GM12878 (cell line): ENCODE measurements at places on chromosomes 6 and 20. TPM values are rescaled to one million over a fixed set of nuclear protein-coding genes. Genes with fewer than 3 reads are reported as not detected.
A peak's percentile ranks its signal among the peaks of the same experiment; 100 is the strongest.

The SEL1L2 gene
- not detected in 2 replicates for polyA plus RNA-seq

DNA sequence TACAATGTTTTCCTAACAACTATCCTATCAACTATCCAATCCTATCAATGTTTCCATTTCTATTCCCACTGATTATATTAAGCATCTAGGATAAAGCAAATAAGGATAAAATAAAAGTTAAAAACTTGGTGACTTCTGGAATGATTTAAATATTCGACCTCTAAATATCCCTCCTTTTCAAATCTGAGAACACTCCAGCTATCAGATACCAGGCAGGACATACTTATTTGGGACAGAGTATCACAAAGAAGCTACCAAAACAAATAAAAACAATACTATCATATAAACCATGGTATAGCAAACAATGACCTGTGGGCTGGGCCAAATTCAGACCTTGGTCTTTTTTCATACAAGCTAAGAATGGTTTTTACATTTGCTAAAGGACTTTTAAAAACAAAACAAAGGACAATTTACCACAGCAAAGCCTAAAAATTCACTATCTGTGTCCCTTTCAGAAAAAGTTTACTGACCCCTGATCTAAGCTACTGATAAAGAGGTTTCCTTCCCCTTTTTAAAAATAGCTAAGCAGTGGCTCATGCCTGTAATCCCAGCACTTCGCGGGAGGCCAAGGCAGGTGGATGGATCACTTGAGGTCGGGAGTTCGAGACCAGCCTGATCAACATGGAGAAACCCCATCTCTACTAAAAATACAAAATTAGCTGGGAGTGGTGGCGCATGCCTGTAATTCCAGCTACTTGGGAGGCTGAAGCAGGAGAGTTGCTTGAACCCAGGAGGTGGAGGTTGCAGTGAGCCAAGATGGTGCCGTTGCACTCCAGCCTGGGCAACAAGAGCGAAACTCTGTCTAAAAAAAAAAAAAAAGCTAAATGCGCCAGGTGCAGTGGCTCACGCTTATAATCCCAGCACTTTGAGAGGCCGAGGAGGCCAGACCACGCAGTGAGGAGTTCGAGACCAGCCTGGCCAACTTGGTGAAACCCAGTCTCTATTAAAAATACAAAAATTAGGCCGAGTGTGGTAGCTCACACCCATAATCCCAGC, 6.0 kb downstream of the NUP153 start:
- no peak for DNase-seq

- no peak for DNase-seq
Measured at GRCh38 chr20:57672164-57672563, 37.7 kb downstream of the PMEPA1 start.

DNA sequence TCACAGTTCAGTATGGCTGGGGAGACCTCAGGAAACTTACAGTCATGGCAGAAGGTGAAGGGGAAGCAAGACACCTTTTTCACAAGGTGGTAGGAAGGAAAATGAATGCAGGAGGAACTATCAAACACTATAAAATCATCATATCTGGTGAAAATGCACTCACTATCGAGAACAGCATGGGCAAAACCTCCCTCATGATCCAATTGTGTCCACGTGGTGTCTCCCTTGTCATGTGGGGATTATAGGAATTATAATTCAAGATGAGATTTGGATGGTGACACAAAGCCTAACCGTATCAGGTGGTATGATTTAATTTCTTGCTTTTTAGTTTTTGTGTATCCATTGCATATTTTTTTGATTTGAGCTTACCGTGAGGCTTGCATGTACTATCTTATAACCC, 133.2 kb upstream of the SYNCRIP start:
- DNase-seq, result no peak

DNA sequence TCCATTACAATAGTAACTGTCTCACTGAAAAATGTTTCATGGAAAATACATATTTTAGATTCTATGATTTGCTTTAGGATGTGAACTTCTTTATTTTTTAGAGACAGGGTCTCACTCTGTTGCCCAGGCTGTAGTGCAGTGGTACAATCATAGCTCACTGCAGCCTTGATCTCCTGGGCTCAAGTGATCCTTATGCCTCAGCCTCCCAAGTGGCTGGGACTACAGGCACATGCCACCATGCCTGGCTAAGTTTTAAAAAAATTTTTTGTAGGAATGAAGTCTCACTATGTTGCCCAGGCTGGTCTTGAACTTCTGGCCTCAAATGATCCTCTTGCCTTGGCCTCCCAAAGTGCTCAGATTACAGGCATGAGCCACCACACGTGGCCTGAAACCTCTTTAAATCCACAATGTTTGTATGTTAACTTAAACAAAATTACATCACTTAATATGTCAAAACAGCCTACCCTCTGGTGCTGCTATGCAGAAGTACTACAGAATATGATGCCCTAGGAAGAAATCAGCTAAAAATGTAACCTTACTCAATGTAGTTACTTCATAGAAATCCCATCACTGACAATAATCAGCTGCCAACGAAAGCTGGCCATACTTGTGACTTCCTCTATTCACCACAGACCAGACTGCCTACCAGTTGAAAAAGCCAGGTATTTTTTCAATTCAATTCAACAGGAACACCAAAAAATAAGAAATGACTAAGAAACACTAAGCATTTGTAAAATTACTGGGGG, 17.6 kb downstream of the EEF1A1 start:
- DNase-seq, result no peak

The TOP1 gene
- polyA plus RNA-seq, result 57.0 and 58.3 TPM in 2 replicates

DNA sequence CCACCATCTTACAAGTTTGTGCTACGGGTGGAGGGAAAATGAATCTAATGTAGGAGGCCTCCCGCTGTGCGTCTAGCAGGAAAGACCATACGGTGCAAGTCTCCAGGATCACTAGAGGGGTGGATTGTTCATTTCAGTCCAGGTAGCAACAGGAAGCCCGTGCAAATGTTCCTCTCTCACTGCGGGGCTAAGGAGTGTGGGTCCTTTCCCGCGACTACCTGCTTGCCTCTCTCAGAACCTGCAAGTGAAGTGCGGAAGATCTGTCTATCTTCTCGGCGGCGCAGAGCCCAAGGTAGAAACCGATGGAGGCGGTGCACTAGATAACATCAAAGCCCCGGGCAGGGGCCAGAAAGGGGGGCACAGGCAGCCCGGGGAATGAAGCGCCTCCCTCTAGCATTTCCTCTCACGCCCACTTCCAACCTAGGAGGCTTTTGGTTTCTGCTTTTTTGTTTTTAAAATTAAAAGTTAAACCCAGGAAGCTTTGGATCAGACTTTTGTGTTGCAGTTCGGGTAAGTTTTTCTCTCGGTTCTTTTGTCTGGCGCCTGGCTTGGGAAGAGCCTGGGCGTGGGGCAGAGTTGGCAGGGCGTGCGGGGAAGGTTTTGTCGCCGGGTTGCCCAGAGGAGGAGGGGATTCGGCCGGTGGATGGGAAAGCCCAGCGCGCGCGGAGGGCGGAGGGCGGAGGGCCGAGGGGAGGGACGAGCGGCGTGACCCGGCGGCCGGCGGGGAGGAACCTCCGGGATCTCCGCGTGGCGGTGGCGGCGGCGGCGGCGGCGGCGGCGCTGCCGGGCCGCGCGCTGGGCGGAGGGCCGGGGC, 3.5 kb upstream of the HIVEP1 start:
- DNase-seq, result peak; percentile 43

The RSPO4 gene
- not detected in 2 replicates for polyA plus RNA-seq

DNA sequence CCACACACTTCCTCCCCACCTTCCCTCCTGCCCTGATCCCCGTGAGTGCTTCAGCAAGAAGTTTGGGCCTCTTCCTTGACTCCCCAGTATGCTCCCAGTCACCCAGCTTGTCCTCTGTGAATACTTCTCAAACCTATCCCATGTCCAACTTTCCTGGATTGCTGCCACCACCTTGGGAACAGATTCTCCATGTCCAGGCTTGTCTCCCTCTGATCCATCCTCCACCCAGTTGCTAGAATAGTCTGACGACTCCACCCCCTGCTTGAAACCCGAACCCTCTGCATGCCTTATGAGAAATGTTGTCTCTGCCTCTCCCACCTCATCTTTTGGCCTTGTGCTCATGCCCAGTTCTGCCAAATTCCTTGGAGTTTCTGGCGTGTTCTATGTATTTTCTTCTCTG, 108.0 kb downstream of the PPP1R14C start:
- no peak for DNase-seq

- DNase-seq, result no peak
Measured at GRCh38 chr6:33927616-33928015, 123.8 kb upstream of the MLN start.

The LPIN3 gene
- 0.53 and 0.63 TPM in 2 replicates for polyA plus RNA-seq

- DNase-seq, result no peak
Measured at GRCh38 chr6:75275067-75275466, 9.5 kb downstream of the TMEM30A start.

- DNase-seq, result no peak
Measured at GRCh38 chr20:25705830-25706351, 9.2 kb upstream of the ZNF337 start.

DNA sequence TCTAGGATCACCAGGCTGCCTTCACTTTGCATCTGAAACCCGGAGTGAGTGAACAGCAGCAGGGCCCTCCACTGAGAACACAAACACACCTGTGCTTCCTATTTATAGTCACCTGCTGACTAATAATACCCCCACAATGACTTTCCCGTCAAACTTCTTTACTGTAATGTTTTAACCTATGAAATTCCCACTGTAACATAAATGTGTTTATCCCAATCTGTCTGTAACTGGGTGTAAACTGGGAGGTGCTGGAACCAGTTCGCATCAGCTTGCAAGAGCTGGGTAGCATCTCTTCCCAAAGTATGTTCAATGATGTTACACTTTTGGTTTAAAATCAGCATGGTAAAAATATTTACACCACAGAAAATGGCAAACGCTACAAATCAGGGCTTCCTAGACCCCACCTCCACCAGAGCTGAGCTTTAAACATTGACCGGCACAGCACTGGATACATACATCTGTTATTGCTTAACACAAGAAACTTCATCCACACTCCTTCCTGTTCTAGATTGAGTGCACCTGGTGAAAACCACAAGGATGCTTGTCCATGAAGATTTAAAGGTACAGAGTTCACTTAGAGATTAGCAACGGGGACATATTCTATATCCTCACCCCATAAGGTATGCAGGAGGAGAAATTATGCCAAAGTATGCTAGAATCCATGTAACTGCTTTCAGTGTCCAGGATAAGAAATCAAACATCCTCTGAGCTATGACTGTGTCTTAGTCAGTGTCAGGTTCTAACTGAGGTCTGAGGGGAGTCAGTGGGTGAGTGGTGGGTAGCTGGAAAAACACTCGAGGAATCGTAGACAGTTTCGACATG, 79.0 kb downstream of the ALDH8A1 start:
- DNase-seq, result peak; percentile 65

- DNase-seq, result no peak
Measured at GRCh38 chr6:70282312-70282918, 20.5 kb downstream of the COL9A1 start.

GRCh38 chr6:30508890-30509736, 19.8 kb downstream of the HLA-E start:
- DNase-seq, result peak; percentile 79

DNA sequence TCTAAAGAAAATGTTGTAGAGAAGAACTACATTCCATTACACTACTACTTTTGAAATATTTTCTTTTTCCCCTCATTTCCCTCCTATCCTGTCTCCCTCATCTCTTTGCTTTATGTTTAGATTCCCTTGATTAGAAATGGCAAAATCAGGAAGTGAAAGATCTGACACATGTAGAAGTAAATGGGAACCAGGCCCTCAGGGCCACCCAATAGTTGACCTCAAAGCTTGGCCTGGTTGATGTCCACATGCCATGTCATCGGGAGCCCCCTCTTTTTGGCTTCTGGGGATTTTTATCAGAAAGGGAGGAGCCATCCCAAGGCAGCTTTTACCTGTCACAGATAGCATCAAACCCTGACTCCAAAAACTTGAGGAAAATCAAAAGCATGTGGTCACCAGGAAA, 168.3 kb upstream of the ECI2 start:
- DNase-seq, result no peak

DNA sequence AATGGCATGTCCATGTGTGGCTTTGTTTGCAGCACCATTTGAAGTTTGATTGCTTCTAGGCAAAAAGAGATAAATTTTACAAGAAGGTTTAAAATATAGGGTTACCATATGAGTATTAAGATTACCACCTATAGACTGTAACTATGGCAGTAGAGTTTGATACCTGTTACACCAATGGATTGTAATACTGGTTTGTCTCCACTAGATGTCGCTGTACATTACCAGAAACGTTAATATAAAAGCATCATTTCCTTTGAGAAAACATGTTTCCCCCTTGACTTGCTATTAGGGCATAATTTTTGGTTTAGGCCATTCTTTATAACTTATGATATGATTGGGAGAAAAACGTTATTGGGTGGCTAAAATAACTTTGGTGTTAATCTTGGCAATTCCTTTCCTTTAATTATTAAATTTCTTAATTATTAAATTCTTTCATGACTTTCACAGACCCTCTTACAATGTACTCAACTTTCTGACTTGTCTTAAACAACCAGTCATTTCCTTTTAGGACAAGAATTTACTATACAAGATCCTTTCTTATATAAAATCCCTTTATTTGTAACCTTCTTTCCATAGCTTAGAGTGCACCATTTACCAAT, 42.8 kb downstream of the HLA-DPB1 start:
- DNase-seq, result no peak

GRCh38 chr20:25310921-25311728, 63.2 kb downstream of the PYGB start:
- no peak for DNase-seq

The ABHD16B gene
- 0.13 and 0.31 TPM in 2 replicates for polyA plus RNA-seq

DNA sequence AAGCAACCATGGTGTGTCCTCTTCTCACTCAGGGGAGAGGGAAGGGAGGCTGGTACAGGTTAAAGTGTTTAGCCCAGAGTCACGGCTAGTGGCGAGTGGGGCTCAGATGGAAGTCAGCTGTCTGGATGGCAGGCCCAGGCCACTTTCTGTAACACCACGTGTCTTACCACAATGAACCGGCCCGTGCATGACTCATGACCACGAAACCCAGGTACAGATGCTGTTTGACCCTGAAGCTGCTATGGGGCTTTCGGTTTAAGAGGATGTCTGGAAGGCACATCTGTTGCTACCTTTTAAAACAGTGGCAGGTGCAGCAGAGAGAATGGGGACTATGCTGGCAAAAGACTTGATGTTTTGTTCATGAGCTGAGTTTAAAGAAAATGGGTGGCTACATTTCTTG, 36.5 kb upstream of the MPC1 start:
- peak; percentile 71 for DNase-seq

The SYCP2 gene
- 0.18 TPM in 1 of 2 replicates, not detected in the other for polyA plus RNA-seq

DNA sequence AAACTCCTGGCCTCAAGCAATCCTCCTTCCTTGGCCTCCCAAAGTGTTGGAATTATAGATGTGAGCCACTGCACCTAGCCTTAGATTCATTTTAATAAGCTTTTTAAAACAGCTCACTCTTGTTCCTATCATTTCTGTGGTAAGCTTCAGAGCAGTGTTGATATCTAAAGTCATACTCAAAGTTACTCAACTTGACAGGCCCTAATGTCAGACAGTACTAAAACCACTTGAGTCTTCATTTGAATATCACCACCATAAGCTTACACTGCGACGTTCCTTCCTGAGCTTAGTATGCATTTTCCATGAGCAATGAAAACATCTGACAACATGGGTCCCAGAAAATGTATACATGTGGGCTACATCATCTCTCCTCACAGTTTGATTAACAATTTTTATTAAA, 6.0 kb downstream of the FUCA2 start:
- DNase-seq, result no peak
